Activated CD4-positive, alpha-beta T cell treated with anti-CD3 and anti-CD28 coated beads for 4 hours (primary cell): ENCODE measurements at places on chromosomes 1 and 21.

DNA sequence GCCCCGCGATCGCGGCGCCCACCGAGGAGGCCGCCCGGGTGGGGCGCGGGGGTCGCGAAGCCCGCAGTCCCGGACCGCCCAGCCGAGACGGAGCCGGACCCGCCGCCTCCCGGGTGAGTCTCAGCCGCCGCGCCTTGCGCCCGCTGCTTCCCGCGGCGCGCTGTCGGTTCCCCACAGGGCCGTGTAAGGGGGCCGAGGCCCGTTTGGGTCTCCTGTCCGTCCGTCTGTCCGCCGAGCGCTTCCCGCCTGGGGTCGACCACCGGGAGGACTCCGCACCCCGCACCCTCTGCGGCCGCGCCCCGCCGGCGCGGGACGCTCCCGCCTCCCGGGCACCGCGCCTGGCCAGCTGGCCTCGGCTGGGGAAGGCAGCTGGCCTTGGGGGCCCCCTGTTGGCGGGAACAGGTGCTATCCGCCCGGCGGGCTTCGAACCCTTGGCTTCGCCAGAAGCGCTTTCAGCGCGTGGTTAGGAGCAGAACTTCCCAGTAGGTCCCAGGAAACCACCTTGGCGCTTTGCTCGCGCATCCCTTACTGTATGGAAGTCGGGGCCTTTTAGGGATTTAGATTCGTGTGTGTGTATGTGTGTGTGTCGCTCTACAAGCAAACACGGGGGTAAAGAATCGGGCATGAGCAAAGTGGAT, 414 bp downstream of the TMEM51 start:
- DNase-seq: no peak

DNA sequence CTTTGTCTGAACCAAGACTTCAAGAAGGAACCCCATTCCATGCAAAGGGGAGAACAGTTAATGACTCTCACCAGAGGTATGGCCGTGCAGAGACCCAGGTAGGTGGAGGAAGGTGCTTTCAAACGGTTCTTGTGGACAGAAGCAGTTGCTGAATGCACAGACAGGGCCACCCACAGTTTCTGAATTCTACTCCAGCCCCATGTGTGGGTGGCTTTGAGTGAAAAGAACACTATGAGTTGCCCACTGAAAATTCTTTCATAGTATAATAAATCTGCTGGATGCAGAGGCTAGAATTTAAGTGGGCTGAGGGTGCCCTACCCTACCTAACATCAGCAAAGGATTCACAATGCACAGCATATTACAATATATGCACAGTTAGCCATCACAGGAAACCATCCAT, 7.2 kb upstream of the CCDC185 start:
- no peak for DNase-seq

GRCh38 chr1:46747683-46748288, 28.9 kb upstream of the EFCAB14 start:
- no peak for DNase-seq

DNA sequence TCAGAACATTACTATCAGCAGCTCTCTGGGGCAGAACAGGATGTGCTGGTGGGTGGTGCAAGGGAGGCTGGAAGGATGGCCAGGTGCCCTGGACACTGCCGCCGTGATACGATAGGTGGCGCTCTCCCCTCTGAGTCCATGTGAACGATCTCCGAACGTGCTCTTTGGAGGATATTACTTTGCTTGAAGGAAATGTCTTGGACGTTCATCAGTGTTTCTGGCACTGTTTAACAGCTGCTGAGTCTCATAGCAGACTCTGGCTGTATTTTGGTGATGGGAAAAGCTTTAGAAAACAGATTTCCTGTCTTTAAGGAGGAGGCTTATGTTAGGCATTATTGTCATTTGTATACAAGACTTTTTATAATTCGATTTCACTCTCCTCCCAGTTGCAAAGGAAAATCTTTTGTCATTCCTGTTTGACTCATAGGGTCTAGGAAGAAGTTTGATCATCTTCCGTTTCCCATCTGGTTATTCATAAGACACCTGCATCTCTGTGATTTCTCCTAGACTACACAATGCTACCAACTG, 386.2 kb upstream of the ADGRL2 start:
- DNase-seq: no peak

- DNase-seq: no peak
These were observed 301.8 kb upstream of the CHRM3 start for GRCh38 chr1:239084459-239085080.

DNA sequence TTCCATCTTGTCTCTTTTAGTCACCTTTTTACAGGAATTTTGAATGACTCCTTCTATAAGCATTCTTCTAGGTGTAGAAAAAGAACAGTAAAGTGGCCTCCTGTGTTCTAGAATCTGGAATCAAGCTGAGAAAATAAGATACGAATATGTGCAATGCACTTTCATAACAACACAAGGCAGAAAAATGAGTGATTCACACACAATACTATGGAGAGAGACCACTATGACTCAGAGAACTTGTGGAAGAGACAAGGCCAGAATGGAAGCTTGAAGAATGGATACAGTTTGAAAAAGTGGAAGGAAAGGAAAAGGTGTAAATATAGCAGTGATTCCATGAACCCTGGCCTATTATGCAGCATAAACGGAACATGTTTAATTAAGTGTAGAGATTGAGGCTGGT, 57.1 kb upstream of the SAMSN1 start:
- DNase-seq: no peak

GRCh38 chr1:29810121-29811120, 574.1 kb downstream of the PTPRU start:
- DNase-seq: no peak

DNA sequence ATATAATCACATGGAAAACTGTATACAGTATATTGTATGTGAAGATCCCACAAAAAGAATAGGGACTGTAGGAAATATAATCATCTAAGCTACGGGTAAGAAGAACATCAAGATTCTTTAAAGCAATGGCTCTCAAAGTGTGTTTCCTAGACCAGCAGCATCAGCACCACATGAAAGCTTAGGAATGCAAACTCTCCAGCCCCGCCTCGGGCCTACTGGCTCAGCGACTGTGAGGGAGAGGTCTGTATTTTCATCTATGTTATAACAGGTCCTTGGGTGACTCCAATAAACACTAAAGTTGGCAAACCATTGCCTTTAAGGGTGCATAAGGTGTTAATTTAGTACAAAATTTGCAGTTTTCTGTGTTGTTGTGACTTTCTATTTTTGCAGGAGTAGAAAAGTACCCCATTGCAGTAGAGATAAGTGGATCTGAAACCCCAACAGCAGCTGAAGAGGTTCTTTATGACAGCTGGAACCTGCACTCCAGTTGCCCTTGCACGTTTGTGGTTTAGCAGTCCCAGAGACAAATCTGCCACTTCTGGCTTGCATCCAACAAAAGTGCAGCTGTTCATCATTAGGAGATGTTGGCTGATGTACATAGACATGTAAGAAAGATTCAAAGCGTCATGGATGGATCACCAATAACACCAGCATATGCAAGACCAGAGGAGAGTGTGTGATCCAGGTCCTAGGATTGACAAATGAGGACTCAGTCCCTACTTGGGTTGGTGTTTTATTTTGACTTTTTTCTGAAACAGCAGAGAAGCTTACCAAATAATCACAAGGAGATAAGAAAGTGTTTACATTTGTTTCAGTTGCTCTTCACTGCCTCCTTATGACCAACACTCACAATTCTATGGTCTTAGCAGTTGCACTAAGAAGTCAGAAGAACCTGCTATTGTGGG, 15.9 kb upstream of the IFNAR1 start:
- no peak for DNase-seq

- DNase-seq: no peak
These were observed 1198.9 kb downstream of the PLA2G4A start for GRCh38 chr1:188027613-188028012.

GRCh38 chr1:248393050-248393449, 9.8 kb upstream of the OR2T1 start:
- no peak for DNase-seq

GRCh38 chr1:230498704-230499103, 72.6 kb upstream of the PGBD5 start:
- DNase-seq: no peak

DNA sequence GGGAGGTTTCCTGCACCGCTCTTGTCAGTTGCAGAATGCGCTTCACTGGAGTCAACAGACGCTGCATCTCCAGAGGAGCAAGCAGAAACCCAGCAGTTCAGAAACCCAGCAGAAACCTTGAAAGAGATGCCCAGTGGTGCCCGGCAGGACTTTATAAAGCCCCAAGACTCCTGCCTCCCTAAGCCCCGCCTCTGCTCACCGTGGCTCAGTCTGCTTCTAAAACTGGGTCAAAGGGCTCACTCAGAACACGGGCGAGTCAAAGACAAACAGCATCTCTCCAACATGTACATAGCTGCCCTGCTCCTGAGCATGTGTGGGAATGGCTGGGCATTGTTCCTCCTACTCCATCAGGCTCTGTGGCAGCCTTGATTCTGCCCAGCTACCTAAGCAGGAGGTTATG, at the start of gene HMGCS2:
TSS of gene HMGCS2 (minus strand) at position 128 of the 400 bp plus-strand sequence. CDS start at position 67, 61 bp downstream.
- DNase-seq: no peak

DNA sequence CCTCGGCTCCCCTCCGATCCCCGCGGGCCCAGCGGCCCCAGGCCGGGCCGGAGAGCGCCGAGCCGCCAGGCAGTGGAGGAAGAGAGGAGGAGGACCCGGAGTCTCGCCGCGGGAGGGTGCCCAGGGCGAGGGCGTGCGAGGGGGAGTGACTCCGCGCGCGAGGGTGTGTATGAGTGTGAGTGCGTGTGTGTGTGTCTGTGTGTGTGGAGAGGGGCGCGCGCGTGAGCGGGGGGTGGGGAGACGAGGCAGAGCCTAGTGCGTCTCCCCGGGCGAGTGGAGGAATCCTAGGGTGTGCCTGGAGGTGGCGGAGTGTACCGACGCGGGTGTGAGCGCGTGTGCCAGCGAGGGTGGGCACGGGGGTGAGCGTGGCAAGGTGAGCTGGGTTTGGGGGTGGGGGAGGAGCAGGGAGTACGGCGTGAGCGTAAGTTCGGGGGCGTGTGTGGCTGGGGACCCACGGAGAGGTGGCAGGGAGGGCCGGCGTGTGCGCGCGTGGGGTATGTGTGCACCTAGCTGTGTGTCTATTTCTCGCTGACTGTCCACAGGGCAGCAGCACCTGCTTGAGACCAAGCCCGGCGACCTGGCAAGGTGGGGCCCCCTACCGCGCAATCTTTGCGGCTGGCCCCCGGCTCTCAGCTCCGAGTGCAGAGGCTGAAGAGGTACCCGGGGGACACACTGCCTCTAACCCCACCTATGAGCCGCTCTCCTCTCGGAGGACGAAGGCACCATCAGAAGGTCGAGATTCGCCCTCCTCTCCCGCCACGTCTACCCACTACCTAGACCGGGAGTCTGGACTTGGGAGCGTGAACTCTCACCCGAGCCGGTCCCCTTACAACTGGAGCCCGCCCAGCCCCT, 784 bp upstream of the KCND3 start:
- no peak for DNase-seq
